ENCODE measurements at places on chromosomes 11 and 22. TPM values are rescaled to one million over a fixed set of nuclear protein-coding genes. Genes with fewer than 3 reads are reported as not detected.

Gene GGTLC2
- not detected for total RNA-seq

Gene PIWIL4
- total RNA-seq: 7.5 TPM

Gene IFTAP
- 4.4 TPM for total RNA-seq

Gene DDI1
- not detected for total RNA-seq

Gene SEC14L2
- 5.2 TPM for total RNA-seq

Gene OR52A1
- not detected for total RNA-seq

Gene VSIG10L2
- total RNA-seq: not detected

GRCh38 chr11:123473941-123474677 lies 44.0 kb downstream of the GRAMD1B start:
- no peak for DNase-seq

- DNase-seq: no peak
Observed at GRCh38 chr11:121590772-121591404, 138.1 kb upstream of the SORL1-AS1 start.

GRCh38 chr22:48396091-48396784 lies 1431.4 kb downstream of the BRD1 start:
- DNase-seq: no peak

DNA sequence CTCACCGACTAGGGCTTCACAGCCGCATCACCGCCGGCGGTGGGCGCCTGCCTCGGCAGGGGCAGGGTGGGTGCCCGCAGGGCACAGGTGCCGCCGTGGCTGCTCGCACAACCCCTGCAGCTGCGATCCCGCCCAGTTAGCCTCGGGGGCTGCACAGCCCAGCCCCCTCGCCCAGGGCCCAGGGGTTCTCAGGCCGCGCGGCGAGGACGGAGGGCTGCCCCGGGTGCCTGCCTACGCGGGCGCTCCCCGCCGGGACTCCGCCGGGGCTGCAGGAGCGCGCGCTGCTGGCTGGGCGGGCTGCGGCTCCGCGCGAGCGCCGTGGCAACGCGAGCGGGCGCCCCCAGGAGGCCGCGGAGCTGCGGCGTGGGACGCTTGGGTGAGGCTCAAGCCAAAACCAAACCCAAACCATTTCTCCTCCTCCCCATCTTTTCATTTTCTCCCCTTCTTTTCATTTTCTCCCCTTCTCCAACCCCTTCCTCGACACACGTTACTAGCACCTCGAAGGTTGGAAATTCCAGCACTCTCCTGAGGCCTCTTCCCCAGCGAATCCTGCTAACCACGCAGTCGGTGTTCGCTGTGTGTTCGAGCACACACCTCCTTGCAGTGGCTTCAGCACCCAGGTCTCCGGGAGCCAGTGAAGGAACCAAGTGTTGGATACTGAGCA lies at the start of gene MICAL3:
TSS of gene MICAL3 (minus strand) at position 286 of the 664 bp plus-strand sequence. CDS start 117,749 bp downstream, outside the sequence.
- DNase-seq: peak; percentile 38

DNA sequence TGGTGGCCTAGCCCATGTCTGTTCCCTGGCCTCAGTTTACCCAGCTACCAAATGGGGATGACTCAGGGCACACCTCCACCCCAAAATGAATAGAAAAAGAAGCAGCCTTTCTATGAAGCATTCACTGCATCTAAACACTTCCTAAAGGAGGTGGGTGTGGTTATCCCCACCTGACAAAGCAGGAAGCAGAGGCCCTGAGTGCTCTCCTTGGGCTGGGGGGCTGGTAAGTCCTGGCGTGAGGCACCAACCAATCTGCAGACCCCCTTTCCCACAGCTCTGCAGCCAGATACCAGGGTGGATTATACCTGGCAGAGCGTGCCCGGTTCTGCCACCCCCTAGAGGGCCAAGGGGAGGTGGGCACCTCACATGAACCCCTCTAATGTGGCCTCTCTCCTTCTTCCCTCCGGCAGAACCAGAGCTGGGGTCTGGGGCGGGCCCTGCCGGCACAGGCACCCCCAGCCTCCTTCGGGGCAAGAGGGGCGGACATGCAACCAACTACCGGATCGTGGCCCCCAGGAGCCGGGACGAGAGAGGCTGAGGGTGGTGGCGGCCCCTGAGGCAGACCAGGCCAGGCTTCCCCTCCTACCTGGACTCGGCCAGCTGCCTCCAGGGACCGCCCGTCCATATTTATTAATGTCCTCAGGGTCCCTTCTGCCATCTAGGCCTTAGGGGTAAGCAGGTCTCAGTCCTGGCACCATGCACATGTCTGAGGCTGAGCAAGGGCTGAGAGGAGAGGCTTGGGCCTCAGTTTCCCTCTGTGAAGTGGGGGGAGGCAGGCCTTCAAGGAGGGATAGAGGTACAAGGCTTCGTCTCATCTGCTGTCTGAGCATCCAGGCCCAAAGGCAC lies 9.2 kb downstream of the RHBDD3 start:
- no peak for DNase-seq

- DNase-seq: no peak
Observed at GRCh38 chr11:3217818-3218482, 663 bp downstream of the MRGPRG start.

- no peak for DNase-seq
Observed at GRCh38 chr11:76613901-76614300, 56.6 kb downstream of the LRRC32 start.

DNA sequence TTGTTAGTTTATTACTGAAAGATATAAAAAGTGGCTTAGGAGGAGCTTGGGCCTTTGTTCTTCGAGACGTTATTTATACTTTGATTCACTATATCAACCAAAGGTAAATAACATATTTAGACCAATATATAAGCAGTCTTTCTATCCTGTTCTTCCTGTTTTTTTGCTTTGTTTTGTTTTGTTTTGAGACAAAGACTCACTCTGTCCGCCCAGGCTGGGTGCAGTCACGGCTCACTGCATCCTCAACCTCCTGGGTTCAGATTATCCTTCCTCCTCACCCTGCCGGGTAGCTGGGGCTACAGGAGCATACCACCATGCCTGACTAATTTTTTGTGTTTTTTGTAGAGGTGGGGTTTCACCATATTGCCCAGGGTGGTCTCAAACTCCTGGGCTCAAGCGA lies 66.8 kb downstream of the ATM start:
- no peak for DNase-seq

- no peak for DNase-seq
Observed at GRCh38 chr11:68012843-68013610, 2.9 kb downstream of the ALDH3B1 start.

GRCh38 chr11:111269146-111269868 lies 23.8 kb downstream of the POU2AF2 start:
- DNase-seq: no peak

GRCh38 chr22:38570779-38571364 lies 889 bp upstream of the DMC1 start:
- DNase-seq: peak; percentile 51

DNA sequence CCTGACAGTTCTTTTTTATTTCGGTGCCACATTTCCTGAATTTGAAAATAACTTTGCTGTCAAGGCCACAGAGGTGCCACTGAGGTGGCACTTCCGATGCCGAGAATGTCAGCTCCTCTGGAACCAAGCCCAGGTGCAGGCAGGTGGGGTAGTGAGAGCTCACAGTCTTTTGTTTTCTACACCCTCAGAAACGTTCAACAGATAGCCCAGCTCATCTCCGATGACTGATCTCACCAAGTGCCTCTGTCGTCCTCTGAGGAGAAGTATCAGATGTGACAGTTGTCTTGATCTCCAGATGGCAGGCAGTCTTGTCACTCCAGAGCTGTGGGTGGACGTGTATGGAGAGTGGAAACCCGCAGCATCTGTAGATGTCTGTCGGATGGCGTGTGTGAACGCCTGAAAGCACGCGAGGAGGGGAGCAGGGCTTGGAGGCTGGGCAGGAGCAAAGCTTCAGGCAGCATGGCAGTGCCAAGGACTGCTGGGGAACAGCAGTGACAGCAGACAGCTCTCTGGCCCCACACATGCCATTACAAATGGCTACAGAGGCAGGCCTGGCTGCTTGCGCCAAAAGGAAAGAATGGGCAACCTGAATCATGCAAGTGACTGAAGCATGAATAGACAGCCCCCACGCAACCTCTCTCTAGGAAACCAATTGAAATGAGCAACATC lies 877.0 kb downstream of the OPCML start:
- no peak for DNase-seq

GRCh38 chr11:12103411-12104225 lies 6.8 kb upstream of the MICAL2 start:
- peak; percentile 2 for DNase-seq

DNA sequence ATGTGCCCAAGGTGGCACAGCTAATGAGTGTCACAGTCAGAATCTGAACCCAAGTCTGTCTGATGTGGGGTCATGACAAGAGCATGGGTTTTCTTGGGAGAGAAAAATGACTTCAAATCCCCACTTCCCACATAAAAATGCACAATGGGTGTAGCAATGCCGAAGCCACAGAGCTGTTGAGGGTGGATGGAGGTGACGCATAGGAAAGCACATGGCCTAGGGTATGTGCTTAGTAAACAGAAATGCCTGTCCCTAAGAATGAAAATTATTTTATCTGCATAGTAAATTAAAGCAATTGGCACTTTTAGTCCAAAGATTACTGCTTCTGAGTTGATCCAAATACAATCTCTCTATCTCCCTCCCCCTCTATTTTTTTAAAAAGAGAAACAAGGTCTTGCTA lies 10.9 kb downstream of the MICAL3 start:
- no peak for DNase-seq

DNA sequence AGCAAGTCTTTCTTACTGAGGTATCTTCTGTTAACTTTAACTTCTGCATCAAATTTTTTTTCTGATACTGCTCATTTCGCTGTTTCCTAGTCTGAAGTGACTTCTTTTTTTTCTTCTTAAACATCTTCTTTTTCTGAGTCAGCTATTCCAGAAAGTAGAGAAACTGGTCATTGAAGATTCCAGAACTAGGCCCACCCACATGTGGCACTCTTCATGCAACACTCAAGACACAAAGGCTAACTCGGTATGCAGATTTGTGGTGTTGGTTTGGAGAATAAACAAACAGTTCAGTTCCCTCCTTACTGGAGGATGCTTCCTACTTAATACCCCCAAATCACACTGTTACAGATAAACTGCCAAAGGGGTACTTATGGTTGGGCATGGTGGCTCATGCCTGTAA lies 25.2 kb upstream of the MTCH2 start:
- DNase-seq: no peak

GRCh38 chr22:46064228-46064965 lies 85.9 kb upstream of the PPARA start:
- DNase-seq: peak; percentile 15

DNA sequence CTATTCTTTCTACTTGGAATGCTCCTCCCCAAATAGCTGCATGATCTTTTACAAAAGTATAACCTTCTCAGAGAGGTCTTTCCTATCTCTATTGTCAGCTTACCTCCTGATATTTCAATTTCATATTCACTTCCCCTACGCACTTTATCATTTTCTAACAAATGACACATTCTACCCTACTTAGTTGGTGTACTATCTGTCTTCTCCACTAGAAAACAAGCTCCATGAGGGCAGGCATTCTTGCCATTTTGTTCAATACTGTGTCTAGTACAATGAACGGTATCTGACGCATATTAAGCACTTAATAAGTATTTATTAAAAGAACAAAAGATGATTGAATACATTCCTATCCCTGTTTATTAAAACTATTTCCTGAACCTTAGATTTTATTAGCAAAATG lies 96.5 kb upstream of the APOA1 start:
- no peak for DNase-seq

- no peak for DNase-seq
Observed at GRCh38 chr11:106133529-106133928, 56.1 kb downstream of the AASDHPPT start.

- DNase-seq: no peak
Observed at GRCh38 chr22:50175921-50176849, 5.7 kb downstream of the PANX2 start.

DNA sequence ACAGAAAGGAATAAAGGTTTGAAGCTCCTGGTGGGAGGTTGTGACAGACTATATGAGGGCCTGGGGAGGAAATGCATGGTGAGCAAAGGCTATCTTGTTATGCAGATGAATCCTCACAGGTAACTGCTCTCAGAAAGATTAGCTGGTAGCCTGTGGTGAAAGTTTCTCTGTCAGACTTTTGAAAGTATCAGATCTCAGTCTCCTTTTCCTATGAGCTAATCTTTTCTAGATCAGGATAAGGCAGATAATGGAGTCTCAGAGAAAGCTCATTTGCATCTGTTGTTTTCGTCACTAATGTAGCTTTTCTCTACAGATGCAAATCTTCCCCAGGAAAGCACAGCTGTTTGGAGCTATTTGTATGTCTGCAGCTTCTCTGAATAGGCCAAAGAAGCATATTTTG lies 21.0 kb upstream of the OR6X1 start:
- no peak for DNase-seq

DNA sequence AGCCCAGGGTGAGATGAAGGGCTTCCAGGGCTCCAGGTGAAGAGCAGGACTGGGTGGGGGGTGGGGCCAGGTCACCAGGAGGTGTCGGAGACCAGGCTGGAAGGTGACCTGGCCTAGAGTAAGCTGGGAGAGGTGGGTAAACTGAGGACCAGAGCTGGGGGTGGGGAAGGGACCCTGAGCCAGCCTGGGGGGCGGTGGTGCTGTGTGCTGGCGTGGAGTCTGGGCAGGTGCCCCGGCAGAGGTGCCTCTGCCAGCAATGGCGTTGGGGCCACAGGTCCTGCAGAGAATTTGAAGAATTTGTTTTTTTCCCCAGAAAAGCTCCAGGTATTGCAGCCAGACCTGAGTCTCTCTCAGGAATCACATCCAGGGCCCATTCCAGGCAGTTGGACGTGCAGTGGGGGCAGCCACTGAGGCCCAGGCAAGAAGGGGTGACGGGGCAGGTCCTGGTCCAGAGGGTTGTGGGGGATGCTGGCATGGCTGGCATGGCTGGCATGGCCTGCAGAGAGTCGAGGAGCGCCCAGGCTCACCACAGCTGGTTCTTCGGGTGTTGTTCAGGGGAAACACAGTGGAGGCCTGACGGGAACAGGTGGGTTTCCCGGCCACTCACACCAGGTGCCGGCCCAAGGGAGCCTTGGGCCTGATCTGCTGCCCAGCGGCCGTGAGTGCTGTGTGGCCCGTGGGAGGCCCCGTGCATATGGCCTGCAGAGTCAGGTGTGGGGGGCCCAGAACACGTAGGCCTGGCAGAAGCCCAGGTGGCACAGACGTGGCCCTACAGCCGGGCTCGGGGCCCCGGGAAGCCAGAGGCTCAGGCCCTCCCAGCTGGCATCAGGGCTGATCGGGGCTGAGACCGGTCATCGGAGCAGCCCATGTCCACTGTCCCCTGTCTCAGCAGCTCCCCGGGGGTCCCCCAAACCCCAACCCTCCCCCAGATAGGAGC lies 6.4 kb upstream of the MUC6 start:
- DNase-seq: no peak

DNA sequence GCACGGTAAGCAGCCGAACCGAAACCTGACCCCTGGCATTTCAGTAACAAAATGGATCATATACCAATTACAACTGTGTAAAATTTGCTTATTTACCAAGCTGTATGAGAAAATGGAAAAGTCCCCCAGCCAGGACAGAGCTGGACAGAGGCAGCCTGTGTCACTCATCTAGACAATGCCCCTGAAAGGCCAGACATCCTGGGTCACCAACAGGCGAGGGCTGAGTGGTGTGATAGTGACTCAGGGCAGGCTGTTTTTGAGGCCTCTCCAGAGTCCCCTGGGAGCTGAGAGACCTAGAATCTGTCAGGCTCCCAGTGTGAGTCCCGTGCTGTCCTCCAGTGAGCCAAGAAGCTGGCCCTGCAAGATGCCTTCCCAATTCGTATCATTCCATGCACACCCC lies 680.4 kb downstream of the TBC1D22A start:
- no peak for DNase-seq

Measured in left colon (tissue), 2 donors.